CD14-positive monocyte (primary cell): ENCODE measurements at places on chromosomes 12 and 14. TPM values are rescaled to one million over a fixed set of nuclear protein-coding genes. Genes with fewer than 3 reads are reported as not detected.
A peak's percentile ranks its signal among the peaks of the same experiment; 100 is the strongest.

The MYL2 gene
- polyA plus RNA-seq, result not detected

The PAPLN gene
- 0.73 TPM for polyA plus RNA-seq

The MYO1H gene
- polyA plus RNA-seq, result not detected

The CLEC4A gene
- polyA plus RNA-seq, result 297 TPM

The CLEC9A gene
- polyA plus RNA-seq, result 0.59 TPM

The CRACR2A gene
- 2.8 TPM for polyA plus RNA-seq

The SLC11A2 gene
- 11.7 TPM for polyA plus RNA-seq

The CEP170B gene
- 0.06 and 0.09 TPM in 2 replicates for polyA plus RNA-seq

The KRT74 gene
- not detected in 2 replicates for polyA plus RNA-seq

DNA sequence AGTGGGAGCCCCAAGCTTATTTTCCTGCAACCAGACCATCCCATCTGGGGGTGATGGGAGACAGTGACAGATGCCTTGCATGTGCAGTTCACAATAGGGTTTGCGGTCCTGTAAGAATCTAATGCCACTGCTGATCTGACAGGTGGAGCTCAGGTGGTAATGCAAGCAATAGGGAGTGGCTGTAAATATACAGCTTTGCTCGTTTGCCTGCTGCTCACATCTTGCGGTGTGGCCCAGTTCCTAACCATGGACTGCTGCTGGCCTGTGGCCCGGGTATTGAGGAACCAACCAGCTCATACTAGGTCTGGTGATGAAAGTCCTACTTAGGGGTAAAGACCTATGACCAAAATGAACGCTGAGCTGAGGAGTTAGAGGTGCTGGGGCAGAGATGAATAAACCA is 36.1 kb upstream of the CCDC88C start:
- DNase-seq, result no peak

GRCh38 chr12:25744313-25744712 is 191.2 kb upstream of the LMNTD1 start:
- no peak for DNase-seq

GRCh38 chr12:46956451-46957035 is 122.9 kb upstream of the PCED1B start:
- DNase-seq, result no peak

- no peak for DNase-seq
These were observed 58.7 kb downstream of the ST8SIA1 start for GRCh38 chr12:22275843-22276242.

DNA sequence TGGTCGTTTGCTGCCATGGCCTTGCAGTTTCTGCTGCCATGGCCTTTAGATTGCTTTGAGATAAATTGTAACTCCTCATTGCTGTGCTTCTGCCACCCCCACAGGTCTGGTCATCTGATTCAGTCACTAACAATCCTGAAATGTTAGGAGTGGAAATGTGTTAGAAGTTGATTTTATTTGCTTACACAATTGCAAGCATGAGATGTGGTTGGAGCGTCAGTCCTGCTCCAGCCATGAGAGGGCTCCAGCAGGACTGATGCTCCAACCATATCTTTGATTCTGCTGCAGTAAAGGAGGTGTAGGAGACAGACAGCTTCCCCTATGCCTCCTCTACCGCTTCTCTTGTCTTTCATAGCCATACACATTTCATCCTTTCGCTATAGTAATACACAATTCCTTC is 226.8 kb upstream of the RGS6 start:
- no peak for DNase-seq

GRCh38 chr14:95564060-95564459 is 29.2 kb downstream of the GLRX5 start:
- no peak for DNase-seq

DNA sequence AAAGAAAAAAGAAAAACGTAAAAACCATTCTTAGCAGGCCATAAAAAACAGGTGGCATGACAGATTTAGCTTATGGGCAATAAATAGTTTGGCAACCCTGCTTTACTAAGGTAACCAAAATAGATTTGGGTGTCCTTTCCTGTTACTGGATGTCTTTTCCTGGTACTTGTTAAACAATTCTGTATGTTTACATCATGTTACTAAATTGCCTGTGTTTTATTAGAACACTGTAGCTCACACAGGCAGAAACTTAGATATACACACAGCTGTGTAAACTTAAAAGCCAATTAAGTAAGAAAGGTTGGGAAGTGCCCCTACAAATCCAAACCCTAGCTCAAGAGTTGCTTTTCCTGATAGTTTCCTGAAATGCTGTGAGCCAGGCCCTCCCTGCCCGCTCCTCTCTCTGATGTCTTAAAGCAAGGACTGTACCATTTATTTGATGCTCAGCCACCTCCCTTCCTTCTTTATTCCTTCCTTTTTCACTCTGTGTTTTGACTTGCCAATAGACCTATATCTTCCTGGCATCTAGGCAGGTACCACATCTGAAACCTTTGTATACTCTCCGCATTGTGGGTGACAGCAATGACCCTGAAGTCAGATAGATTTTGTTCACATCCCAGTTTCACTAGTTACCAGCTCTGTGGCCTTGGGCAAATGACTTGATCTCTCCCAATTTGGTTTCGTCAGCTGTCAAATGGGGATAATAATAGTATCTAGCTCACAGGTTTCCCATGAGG is 3.7 kb upstream of the CAMKK2 start:
- no peak for DNase-seq

GRCh38 chr12:5308996-5309395 is 122.9 kb upstream of the NTF3 start:
- no peak for DNase-seq

DNA sequence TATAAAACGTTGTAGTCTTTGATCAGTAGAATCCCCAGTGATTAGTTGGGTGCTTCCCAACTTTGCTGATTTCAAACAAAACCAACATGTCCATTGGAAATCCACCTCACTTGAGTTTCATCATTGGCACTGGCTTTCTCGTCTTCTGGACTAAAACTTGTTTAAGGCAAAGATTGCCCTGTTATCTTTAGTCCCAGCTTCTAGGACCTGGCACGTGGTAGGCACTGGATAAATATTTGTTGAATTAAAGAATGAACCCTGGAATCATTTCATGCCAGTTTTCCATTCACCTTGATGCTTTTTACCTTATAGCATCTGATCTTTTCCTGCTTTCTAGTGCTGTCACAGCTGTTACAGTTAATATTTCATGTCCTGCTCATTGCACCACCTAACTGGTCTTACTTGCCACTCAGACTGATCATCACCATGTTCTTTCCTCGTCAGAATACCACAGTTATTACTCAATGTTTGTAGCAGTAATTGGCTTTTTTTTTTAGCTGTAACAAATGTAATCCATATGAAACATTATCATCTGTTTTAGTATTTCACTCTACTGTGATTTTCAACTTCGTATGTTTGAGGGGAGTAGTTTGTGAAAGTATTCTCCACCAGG is 7.3 kb upstream of the C12orf50 start:
- no peak for DNase-seq

DNA sequence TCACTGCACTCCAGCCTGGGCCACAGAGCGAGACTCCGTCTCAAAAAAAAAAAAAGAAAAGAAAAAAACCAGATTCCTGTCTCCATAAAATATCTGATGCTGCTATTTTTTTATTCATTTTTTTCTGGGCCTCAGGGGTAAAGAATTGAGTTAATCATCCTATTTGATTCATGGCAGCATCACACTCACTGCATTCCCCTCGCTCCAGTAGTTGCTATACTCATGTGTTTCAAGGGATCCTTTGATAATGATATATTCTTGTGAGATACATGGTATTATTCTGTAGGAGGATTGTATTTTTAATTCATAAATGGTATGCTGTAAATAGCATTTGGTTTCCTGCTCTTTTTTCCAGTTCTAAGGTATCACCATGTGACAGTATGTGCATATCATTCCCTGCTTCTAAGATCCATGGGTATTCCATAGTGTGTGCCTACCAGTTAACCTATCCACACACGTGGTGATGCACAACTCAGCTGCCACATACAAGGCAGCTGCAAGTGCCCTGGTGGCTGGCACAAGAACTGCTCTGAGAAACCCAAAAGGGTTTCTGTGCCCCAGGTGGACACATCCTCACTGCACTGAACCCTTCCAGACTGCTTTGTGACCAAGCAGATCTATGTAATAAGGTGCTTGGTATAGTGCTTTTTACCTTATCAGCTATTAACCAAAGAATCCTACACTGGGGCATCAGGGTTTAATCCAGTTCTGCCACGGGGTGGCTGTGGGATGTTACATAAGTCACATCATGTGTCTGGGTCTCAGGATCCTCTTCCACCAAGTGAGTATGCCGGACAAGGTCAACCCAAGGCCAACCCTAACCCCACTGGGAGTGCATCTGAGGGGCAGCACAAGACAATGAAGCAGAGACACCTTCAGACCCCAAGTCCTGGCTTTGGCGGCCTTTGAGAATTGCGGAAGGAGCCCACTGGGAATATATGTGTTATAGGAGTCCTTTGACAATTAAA is 74.6 kb downstream of the ZFP36L1 start:
- DNase-seq, result peak; percentile 62

DNA sequence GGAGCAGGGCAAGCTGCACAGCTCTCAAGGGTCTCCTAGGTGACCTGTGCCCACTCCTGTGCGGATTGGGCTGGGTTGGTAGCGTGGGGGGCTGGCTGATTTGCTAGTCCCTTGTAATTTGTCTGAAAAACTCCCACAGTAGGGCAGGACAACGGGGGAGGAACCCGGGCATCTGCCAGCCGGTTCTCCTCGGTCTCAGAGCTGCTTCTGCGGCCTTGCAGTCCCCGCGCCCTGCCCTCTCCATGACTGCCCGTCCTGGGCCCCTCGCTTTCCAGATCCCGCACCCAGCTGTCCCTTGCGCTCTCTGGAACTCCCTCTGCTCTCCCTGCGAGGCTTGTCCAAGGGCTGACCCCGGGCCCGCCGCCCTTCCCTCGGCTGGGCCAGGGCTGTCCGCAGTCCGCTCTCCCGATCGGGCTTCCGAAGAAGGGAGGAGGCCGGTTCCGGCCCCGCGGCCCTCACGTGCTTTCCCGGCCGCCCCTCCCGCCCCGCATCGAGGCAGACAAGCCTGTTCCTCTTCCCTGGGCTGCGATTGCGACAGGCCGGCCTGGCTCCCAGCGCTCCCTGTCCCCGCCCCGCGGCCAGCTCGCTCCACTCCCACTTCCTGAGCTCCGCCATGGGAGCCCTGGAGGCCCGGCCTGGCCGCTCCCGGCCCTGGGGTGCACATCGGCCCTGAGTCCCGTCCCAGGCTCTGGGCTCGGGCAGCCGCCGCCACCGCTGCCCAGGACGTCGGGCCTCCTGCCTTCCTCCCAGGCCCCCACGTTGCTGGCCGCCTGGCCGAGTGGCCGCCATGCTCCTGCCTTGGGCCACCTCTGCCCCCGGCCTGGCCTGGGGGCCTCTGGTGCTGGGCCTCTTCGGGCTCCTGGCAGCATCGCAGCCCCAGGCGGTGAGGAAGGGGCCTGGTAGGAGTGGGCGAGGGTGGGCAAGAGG is at the start of gene LTBR:
LTBR (plus strand) TSS at position 591 of the 927 bp plus-strand sequence; CDS start at position 788, 197 bp downstream.
- DNase-seq, result peak; percentile 91

DNA sequence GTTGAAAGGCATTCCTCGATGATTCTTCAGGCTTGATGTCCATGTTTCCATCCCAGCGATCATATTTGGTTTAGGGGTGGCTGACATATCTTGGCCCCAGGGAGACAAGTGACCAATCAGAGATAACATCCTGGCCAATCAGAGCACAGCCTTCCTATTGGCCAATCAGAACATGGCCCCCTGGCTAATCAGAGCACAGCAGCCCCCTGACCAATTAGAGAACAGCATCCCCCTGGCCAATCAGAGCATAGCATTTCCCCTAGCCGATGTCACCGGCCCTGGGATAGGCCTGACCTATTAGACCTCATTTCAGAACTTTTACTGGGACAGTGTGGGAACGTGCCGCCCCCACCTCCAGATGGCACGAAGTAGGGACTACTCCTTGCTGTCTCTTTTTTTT is 182.2 kb downstream of the AACS start:
- DNase-seq, result no peak

- DNase-seq, result no peak
These were observed 127.3 kb downstream of the RFLNA start for GRCh38 chr12:124422142-124422569.

DNA sequence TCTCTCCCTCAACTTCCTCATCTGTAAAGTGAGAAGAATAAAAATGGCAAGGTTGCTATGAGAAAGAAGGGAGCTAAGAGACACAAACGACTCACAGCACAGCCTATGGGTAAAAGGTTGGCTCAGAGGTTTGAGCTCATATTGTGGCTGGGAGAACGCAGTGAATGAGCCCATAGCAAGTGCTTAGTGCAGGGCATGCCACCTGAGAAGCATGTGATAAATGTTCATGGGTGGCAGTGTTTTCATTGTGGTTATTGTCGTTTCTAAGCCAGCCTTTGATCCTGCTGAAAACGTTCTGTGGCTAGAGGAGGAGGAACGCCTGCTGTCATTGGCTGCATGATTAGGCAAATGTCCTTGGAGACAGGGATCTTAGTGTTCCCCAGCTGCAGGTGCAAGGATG is 150.4 kb downstream of the KSR2 start:
- no peak for DNase-seq

GRCh38 chr12:81005606-81006005 is 67.9 kb upstream of the LIN7A start:
- no peak for DNase-seq

DNA sequence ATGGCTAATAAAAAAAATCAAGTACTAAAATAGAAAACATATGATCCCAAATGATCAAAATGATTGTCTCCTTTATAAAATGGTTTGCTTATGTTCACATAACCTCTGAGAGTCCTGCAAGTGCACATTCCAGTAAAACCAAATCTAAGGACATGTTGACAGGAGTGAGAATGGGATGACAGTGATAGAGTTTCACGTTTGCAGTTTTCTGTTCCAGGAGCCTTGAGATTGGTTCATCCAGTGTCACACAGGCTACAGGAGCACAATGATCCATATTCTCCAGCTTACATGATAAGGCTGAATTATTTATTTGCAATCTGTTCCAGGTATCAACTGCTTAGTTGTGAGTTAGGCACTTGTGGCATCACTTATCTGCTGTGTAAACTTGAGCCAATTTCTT is 1.5 kb upstream of the GYS2 start:
- no peak for DNase-seq

DNA sequence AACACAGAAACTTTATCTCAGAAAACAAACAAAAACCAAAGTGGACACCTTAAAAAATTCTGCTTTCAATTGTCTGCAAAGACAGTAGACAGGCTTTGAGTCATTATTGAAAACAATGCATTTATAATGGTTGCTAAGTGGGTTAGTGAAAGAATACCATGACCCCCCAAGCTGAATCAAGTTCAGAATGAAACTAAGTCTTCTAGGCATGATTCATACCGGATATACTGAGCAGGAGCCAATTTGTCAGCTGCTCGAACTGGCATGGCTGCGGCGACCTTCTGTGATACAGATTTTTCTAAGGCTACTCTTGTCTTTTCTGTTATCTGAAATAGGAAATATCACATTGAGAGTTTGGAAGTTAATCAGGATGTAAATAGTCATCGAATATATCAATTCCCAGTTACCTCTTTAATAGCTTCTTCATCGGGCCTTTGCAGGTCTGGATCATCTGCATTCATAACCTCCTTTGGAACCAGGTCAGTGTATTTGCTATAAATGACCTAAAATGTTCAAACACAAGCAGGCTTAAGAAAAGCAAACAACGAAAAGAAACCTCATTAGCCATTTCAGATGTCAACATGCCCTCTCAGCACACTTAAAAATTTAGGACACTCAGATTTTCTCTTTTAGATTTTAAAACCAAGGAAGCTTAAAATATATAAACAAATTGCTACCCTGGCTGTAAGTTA is 22.3 kb downstream of the SNW1 start:
- no peak for DNase-seq
